ENCODE measurements at places on chromosomes 3 and 15.

DNA sequence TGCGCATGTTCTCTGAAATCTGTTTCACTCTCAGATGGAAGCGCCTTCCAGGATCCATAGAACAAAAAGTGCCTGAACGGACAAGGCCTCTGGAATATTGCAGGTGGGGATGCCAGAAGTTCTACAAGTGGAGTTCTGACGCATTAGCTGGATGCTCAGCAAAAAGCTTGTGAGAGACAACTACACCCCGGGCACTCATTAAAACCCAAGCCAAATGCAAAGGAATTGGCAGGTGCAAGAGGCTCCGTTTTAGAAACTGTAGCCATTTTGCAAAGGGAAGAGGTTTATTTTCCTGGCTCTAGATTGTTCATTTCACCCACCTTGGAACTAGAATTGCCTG is 35.2 kb upstream of the SLC24A5 start:
- DNase-seq = no peak

DNA sequence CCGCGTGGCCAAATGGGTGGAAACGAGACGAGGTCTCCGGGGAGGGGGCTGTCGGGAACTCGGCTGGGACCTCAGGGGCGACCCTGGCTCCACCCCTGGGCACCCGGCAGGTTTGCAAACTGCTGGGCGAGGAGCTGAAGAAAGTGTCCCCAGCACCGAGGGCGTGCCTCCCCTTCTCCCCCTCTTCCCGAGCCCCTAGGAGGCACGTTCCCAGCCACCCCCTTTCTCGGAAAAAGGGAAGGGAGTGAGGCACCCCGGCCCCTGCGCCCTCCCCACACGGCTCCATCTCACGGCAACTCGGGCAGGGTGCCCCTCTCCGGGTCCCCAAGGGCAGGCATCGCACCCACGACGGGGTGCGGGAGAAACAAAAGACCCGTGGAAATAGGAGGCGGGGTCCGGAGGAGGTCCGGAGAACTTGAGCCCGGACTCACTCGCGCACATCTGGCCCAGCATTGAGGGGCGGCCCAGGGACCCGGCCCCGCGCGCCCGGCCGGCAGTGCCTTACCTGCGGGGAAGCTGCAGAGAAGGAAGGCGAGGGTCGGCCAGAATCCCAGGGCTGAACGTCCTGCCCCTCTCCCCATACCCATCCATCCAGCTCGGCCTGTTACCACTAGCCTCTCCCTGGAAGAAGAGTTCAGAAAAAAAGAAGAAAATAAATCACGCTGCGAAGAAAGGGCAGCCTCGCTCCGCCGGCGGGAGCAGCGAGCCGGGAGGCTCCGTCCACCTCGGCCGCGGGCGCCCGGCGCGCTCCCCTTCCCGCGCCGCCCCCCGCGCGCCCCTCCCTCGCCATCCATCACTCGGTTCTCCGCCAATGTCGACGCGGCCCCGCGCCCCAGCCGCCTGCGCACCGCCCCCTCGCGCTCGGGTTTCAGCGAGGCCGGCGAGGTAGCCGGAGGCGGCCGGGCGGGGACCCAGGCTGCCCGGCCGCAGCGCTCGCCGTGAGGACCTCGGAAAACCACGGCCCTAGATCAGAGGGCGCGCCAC is 16.3 kb downstream of the RGMA start:
- DNase-seq = peak; percentile 58

GRCh38 chr3:99895131-99895696 is 77.6 kb downstream of the CMSS1 start:
- peak; percentile 32 for DNase-seq

- no peak for DNase-seq
Measured at GRCh38 chr3:143668385-143668784, 179.9 kb downstream of the SLC9A9 start.

GRCh38 chr15:35746121-35746520 is 200.2 kb upstream of the DPH6 start:
- DNase-seq = peak; percentile 81

DNA sequence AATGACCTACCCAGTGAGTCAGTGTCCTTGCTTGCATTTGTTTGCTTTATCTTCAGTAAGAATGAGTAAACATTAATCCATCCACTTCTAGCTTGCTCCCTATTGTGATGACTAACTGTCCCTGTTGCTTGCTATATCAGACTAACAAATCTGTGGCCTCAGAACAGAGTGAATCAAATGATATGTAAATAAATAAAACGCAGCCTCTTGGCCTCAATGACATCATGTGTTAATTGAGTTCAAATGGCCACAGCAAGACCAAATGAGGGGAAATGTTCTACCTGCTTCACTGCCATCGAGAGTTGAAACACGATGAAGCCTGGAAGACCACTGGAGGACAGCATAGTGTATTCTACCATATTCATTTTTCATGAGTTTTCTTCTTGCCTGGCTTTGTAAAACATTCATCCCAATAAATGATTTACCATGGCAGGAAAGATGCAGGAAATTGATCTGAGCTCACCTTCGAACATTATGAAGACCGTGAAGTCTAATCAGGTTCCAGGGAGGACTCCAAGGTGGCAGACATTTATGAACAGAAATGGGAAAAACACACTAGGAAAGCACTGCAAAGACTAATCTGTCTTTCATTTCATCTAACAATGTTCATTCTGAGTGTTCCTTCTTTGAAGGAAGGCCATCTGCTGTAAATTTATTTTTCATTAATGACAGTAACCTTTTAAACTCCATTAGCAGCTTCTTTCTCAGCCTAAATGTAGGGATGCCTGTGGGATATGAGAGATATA is 1144.5 kb downstream of the TUSC7 start:
- peak; percentile 87 for DNase-seq

GRCh38 chr15:51129535-51130188 is 35.0 kb upstream of the TNFAIP8L3 start:
- DNase-seq = no peak

GRCh38 chr3:27471923-27472550 is 12.1 kb downstream of the SLC4A7 start:
- DNase-seq = no peak

DNA sequence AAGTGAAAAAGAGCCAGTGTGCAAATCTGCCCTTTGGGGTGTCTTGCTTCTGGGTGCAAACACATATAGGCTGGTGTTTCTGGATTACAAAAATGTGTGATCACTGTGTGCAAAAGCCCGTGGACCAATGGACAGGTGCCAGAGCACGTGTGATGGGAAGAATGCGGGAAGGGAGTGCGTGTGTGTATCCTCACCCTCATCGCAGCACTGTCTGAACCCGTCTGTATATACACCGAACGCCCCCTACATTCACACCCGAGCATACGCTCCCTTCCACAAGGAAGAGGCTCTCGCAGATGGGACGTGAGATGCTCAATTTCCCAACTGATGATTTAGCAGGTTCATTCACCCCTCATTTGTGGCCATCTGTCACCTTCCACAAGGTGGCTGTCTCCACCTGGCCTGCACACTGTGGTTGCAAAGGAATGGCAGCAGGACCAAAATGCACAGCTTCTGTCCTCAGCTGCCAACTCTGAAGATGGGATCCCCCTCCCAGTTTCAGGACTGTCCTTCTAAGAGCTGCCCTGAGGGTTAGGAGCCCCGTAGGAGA is 19.4 kb upstream of the SLC6A1 start:
- DNase-seq = no peak
